NB4 (cell line): ENCODE measurements at places on chromosomes 13 and 19.

- DNase-seq, result no peak
Observed at GRCh38 chr19:36115453-36116343, at the start of gene TBCB. TSS of gene TBCB (plus strand) at chr19:36115468. CDS start at chr19:36115561, 93 bp downstream.

- DNase-seq, result no peak
Observed at GRCh38 chr19:1062387-1063029, 4.5 kb upstream of the ARHGAP45 start.

DNA sequence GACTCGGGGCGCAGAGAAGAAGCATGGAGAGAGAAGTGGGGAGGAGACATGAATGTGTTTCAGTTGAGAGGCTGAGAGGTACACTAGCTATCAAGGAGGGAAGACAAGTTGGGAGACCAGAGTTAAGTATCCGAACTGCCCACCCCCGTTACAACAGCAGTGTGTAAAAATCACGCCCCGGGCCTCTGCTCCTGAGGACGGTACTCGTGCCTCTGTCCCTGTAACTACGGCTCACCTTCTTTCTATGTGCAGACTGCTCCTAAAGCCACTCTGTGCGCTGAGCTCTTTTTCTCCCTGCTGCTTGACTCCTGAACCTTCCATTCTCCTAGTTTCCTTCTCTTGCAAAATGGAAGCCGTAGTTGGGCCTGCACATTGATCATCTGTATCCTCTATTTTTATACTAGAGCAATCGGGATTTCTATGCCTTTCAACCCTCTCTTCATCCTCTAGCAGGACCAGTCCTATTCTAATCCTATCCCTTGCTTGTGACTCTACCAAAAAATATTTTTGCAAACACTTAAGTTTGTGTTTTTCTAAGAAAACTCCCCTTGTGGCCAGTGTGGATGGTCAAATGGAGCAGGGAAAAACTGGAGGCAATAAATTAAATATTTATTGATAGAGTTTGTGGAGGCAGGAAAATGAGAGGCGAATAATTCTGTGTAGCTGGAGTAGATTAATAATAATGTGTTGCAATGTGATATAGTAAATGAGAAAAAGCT is 569 bp downstream of the POLR1D start:
- no peak for DNase-seq

DNA sequence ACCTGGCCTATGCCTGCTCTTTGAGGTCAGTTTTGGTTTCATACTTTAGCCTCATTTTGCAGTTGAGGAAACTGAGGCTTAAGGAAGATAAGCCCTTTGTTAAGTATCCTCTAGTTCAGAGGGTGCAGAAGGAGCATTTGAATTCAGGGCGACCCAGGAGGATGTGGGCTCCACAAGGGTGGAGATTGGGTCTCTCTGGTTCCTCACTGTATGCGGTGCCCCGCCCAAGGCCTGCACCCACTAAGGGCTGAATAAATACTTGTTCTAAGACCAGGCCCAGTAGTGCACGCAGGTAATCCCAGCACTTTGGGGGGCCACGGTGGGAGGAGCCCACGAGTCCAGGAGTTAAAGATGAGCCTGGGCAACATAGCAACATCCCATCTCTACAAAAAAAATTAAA is 768 bp upstream of the SLC44A2 start:
- DNase-seq, result no peak

DNA sequence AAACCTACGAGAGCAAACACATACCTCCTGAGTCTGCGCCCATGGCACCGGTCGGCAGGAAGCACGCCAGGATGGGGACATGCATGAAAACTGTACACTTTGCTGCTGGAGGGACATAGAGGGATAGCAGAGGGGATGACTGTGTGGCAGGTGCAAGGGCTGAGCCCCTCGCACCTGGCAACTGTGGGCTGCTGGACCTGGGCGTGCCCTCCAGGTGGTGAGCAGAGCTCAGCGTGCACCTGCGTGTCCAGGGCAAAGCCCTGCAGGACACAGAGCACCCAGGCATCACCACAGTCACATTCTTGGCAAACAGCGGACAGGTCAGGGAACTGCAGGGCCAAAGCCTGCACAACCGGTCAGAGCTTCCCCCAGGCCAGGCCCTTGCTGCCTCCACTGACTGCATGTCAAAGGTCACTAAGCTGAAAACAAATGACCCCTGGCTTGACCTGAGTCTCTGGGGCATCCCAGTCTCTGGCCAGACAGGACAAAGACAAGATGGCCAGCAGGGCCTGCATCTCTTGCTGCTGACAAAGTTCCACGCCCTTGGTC is 9.0 kb upstream of the ISYNA1 start:
- DNase-seq, result no peak

GRCh38 chr13:104954210-104954609 is 1581.3 kb downstream of the EFNB2 start:
- DNase-seq, result no peak

GRCh38 chr19:2478756-2479555 is 3.0 kb downstream of the GADD45B start:
- DNase-seq, result peak; percentile 82

DNA sequence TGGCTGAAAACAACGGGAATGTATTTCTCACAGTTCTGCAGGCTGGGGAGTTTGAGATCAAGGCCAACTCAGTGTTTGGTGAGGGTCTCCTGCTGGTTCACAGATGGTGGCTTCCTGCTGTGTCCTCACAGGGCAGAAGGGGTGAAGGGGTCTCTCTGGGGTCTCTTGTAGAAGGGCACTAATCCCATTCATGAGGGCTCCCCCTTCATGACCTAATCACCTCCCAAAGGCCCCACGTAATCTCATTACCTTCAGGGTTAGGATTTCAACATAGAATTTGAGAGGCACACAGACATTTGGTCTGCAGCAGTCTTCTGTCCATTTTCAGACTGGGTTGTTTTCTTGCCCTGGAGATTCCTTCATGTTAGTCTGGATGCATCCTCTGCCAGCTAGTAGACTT is 11.6 kb downstream of the ZNF444 start:
- DNase-seq, result no peak

GRCh38 chr19:56991912-56992311 is 127.9 kb upstream of the USP29 start:
- no peak for DNase-seq

DNA sequence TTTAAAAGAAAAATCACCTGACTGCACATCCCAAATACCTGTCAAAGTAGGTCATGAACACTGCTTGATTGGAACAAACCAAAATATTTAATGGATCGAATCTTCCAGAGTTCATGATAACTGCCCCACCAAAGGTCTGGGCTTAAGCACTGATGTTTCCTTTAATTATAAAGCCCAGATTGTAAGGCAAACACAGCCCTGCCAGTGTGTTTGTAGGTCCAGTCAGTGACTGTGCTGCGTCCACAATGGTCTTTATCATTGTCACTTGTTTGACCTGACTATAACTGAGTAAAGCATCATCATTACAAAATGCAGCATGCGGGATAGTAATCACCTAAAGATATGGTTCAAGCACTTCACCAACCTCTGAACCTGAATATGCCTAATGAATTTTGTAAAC is 63.3 kb downstream of the IRS2 start:
- no peak for DNase-seq

GRCh38 chr19:50377051-50377461 is 799 bp downstream of the NR1H2 start:
- no peak for DNase-seq

- no peak for DNase-seq
Observed at GRCh38 chr13:47521890-47522487, 479.1 kb downstream of the SUCLA2 start.

DNA sequence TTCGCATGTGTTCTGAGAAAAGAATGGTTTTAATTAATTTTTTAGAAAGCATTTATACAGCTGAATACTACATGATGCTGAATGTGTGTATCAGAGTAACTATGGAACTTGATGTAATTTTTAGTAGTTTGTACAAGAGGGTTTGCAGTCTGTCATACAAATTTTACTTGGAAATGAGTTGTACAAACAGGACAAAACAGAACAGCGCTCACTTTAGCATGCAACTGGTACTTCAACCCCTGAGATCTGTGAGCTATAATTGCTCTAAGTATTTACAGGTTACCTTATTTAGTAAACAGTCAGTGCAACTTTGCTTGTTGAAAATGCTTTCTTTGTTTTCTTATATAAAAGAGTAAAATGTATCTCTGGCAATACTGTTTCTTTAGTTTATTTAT is 706 bp downstream of the TNFRSF19 start:
- DNase-seq, result no peak

- no peak for DNase-seq
Observed at GRCh38 chr13:48477191-48477855, 55.6 kb downstream of the RCBTB2 start.

- peak; percentile 74 for DNase-seq
Observed at GRCh38 chr19:50387176-50387867, 3.2 kb downstream of the POLD1 start.

DNA sequence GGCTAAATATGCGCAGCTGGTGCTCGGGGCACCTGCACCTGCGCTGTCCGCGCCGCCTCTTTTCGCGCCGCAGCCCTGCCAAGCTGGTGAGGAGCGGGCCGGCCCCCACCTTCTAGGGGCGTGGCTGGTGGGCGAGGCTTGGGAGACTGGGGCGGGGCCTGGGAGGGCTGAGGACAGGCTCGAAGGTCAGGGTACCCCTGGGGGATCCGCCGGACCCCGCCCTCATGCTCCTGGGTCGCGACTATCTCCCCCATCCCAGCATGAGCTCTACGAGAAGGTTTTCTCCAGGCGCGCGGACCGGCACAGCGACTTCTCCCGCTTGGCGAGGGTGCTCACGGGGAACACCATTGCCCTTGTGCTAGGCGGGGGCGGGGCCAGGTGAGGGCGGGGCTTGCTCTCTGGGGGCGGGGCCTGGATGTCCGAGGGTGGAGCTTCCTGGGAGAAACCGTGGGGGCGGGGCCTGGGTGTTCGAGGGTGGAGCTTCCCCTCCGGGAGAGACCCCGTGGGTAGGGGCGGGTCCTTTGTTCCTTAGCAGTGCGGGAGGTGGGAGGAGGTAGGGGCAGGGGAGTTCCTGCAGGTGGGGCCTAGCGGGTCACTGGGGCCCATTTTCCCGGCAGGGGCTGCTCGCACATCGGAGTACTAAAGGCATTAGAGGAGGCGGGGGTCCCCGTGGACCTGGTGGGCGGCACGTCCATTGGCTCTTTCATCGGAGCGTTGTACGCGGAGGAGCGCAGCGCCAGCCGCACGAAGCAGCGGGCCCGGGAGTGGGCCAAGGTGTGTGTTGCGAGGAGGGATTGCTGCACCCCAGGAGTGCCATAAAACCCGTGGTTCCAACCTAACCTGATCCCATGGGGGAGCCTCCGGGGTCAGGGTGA is 19.7 kb downstream of the PNPLA6 start:
- no peak for DNase-seq

- no peak for DNase-seq
Observed at GRCh38 chr19:33040994-33041827, 23.5 kb downstream of the RHPN2 start.

GRCh38 chr13:20161275-20161950 is 561 bp upstream of the GJA3 start:
- peak; percentile 55 for DNase-seq

DNA sequence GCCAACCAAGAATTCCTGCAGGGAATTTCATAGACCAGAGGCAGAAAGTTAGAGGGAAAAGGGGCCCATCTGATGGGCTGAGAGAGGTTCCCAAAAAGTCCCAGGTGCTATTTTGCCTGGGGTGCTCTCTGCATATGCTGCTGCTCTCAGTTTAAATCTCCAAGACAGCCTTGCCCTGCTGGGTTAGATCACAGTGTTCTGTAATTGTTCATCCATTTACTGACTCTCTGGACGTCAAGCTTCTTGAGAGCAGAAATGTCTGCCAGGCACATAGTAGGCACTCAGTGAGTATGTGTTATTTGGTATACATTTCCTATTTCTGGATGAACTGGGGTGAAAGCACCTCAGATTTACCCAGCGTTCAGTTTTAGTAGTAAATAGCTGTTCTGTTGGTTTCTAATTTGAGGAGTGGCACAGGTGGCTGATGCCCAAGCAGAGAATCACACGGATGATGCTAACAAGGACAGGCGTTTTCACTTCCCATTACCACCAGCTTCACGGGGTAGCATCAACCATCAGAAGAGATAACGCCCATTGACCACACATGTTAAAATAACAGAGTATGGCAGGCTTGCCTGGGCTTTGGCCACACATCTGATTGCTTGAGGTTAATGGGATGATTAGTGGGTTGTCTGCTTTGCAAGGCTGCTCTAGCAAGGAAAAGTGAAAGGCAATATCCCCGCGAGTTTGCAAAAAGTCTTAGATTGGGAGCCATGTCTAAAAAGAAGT is 161.1 kb downstream of the SLC7A1 start:
- DNase-seq, result no peak

GRCh38 chr19:37506387-37507166 is at the start of gene ZNF793:
TSS of gene ZNF793 (plus strand) at chr19:37506939. CDS start at chr19:37523440, 16,501 bp downstream.
- DNase-seq, result no peak

DNA sequence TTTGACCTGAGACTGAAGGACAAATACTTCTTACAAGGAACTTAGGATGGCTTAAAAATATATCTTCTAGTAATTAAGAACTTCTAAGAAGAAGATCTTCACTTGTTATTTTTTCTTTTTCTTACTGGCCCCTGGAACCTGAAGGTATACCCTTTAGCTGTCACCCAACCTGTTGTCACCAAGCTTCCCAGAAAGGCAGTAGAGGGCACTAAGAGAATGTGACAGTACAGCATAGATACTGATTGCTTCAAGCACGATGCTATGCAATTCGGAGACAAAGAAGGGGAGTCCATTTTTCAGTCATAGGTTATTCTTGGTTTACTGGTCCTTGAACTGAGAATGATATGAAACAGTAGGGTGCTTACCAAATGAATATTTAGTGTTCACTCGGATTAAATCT is 208.3 kb upstream of the PCDH9 start:
- DNase-seq, result peak; percentile 9

DNA sequence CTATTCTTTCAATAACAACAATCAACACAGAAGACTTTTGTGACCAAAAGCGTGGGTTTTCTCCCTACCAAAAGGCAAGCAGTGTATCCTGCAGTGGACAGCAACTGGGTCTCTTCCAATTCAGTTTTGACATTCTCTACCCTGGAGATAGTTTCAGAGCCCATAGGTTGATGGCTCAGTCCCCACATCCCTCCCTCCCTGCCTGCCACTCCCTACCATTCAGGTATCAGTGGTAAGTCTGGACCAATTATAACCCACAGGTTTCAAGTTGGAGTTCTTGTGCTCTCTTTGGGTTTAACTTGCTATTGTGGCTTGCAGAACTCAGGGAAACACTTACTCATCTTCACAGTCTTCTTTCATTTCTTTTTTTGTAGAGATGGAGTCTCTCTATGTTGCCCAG is 60.2 kb downstream of the ZNF823 start:
- no peak for DNase-seq

DNA sequence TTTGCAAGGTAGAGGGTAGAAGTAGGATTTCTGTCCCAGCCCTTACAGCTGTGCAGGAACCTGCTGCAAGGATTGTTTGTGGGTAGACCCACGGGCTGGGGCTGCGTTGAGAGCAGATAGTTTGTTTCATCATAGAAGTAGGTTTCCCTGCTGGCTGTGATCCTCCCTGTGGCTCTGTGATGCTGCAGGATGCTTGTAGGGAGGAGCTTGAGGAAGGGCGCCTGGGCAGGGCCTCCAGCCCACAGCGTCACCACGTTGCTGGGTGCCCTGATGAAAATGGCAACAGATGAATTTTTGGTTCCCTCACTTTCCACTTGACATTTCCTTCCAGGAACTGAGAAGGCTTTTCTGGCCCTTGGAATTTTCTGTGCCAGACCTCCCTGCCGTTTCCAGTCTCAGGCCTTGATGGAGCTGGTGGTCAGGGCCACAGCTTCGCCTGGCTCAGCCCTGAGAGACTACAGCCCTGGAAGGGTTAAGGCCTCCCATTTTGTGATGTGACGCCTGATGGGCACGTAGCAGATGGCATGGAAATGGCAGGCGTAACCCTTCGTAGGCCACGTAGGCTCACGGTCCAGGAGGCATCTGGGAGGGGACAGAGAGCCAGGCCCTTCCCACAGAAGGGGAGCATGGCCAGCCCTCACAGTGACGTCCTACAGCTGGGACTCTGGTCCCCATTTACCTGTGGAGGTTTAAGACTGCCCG is 42.2 kb downstream of the GATAD2A start:
- DNase-seq, result peak; percentile 31

GRCh38 chr19:5557691-5558090 is 10.1 kb downstream of the TINCR start:
- DNase-seq, result no peak
